Inflammatory macrophage treated with lipopolysaccharide for 1 hour (primary cell): ENCODE measurements at places on chromosomes 5 and 9.

GRCh38 chr9:13361076-13361475 is 81.6 kb upstream of the MPDZ start:
- no peak for DNase-seq

DNA sequence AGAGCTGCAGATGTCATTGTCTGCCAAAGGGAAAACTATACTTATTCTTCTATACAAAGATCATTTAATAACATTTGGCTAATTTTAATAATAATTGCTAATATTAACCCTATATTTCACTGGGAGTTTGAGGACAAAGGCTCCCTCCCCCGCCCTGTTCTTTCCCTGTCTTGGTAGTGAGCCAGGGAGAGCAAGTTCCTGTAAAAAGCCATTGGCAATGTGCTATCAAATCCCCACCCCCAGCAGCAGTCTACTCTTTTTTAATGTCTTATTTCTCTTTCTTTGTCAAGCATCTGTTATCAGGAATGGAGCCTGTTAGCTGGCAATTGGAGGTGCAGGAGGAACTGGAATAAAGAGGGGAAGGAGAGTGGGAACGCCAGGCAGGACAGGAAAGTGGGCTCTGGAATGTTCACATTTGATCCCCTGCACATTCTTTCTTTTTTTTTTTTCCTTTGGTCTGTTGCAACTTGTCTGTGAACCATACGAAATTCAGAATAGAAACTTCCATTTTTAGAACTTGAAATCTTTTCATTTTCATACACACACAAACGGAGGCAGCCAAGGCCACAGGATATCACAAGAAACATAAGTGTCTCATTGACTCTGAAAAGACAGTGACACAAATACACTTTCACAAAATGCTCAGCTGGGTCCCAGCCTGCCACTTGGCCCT is 664.8 kb upstream of the ZNF608 start:
- no peak for DNase-seq

DNA sequence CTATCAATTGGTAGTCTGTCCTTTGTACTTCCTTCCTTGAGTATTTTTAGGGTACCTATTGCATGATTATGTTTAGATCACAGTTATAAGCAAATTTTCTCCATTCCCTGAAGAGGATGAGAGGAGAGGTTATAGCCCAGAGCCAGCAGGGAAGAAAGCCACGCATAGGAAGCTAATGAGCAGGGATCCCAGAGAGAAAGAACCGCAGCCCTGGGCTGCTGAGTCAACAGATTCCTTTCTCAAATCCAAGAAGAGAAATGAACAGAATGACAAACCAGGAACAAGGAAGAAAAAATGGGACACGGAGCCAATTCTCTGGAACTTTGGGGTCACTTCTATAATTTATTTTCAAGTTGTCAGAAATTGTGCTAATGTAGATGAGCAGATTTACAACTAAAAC is 284.5 kb downstream of the RFX3 start:
- no peak for DNase-seq

DNA sequence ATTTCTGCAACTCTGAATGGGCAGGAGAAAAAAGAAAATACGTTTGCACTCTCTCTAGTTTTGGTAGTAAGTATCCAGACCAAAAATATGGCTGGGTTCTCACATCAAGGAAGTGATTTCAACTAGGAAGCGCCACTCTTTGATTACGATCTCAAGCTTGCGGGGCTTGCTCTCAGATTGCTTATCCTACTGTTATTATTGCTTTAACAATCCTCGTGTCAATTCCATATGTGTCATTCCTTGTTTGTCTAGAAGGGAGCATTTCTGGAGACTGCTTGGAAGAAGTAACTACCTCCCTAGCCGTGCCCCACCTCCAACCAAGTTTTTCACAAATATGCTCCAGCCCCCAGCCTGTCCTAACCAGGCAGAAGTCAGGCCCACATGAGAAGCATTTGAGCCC is 3.5 kb downstream of the PRUNE2 start:
- DNase-seq: no peak
